ENCODE measurements at places on chromosomes 2 and 18.

DNA sequence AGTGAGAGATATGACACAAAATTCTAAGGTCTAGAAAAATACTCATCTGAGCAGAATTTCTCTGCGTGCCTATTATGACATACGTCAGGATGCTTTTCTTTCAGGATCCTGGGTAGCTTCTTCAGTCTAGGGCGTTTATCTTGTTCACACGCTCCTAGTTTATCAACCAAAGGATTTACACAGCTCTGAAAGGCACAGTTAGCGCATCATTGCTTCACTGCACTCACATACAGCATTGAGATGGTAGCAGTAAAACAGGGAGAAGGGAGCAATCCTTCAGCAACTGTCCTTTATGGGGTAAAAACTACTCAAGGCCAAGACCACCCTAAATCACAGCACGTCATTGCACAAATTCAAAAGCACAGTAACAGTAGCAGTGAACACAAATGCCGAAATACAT lies 222.8 kb downstream of the SUCLG1 start:
- no peak for DNase-seq

- DNase-seq, result no peak
These were observed 61.2 kb upstream of the POMC start for GRCh38 chr2:25229279-25230197.

DNA sequence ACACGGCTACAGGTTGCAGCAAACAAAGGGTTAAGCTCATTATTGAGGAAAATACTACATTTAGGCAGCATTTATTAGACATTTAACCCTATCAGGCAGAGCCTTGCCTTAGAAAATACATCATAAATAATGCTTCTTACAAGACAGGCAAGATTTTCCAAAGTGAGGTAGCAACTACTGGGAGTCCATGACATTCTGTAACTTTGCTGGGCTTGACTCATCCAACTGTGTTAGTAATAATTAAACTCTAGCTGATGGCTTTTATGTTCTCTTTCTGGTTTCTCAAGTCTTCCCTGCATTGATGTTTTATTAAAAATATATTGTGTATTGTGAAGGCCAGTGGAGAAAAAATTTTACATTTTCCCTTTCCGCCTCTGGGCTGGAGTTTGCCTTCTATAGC lies 291.3 kb downstream of the AFF3 start:
- peak; percentile 29 for DNase-seq

GRCh38 chr2:162587674-162588305 lies 243.9 kb downstream of the GCA start:
- no peak for DNase-seq

- peak; percentile 34 for DNase-seq
These were observed 18.4 kb upstream of the YES1 start for GRCh38 chr18:830315-830901.

- DNase-seq, result no peak
These were observed 21.9 kb downstream of the CD28 start for GRCh38 chr2:203728321-203728720.

- DNase-seq, result peak; percentile 93
These were observed 45.2 kb downstream of the PCBP1 start for GRCh38 chr2:70132244-70133126.

DNA sequence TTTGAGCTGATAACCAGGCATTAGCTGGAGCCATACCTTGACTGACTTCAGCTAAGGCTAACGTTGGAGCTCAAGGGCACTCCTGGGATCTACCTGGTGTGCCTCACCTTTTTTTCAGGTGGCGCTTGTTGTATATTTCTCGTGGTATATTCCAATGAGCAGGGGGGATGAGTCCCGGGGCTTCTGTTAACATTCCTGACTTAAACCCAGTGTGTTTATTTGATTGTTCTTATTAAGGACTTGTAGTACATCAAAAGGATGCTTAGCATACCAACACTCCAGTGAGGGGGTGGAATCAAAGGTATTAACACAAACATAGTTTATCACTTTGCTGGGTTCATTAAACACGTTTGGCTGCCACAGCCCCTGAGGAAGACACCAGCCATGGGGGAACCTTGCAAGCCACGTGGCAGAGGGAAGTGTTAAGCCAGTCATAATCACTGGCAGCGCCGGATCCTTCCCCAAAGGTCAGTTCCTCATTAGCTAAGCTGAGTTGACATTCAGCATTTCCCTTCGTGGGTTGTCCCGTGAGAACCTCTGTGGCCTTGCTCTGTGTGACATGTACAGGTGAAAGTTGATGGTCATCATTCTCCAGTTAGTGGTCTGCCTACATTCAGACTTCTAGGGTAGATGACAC lies 119.5 kb upstream of the MCFD2 start:
- peak; percentile 29 for DNase-seq

GRCh38 chr2:68669651-68670050 lies 26.3 kb downstream of the PROKR1 start:
- no peak for DNase-seq

GRCh38 chr2:127139766-127140165 lies 32.8 kb upstream of the BIN1 start:
- no peak for DNase-seq

DNA sequence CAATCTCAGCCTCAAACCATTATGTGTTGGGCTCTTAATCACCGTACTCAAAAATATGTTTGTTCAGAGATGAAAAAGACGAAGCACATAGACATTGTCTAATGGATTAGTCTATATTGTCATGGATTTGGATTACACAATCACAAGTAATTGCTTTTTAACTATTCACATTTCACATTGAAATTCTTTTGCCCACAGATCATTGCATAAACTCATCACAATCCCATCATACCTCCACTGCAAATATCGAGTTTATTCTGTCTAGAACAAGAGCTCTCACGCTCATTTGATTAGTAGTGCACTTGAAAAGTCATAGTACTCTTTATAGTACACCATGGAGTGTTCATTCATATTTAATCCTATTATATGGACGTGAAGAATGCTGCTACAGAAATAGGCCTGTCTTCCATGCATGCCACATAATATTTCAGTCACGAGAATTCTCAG lies 97.9 kb upstream of the SOX11 start:
- no peak for DNase-seq

Data from fibroblast of villous mesenchyme (primary cell).